WTC11 (cell line): ENCODE measurements at places on chromosomes 2 and 18.

DNA sequence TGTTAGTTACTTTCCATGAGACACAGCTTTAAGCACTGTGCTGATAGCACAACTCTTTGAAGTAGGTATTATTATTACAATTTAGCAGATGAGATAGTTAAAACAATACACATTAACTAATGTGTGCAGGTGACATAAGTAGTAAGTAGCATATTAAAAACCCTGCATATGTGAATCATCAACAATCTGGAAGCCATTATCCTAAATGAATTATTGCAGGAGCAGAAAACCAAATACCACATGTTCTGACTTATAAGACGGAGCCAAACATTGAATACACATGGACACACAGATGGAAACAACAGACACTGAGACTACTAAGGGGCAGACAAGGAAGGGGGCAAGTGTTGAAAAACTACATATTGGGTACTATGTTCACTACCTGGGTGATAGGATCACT, 300.3 kb upstream of the GULP1 start:
- no peak for DNase-seq
- no peaks in the 10 kb centered on the region for H3K27me3 ChIP-seq
- no peaks in the 10 kb centered on the region for H3K36me3 ChIP-seq
- peak overlapping the region; percentile 30 for H3K27ac ChIP-seq
- peaks cover 89% of the 10 kb centered on the region for H3K4me1 ChIP-seq

- no peak for DNase-seq
- peaks cover 23% of the 10 kb centered on the region for H3K4me1 ChIP-seq
- H3K36me3 ChIP-seq, result no peaks in the 10 kb centered on the region
- no peaks in the 10 kb centered on the region for H3K27me3 ChIP-seq
- H3K27ac ChIP-seq, result peak overlapping the region; percentile 50; the same call in 1 of the 2 replicates
These were observed 31.7 kb upstream of the ASPRV1 start for GRCh38 chr2:69993048-69993565.

DNA sequence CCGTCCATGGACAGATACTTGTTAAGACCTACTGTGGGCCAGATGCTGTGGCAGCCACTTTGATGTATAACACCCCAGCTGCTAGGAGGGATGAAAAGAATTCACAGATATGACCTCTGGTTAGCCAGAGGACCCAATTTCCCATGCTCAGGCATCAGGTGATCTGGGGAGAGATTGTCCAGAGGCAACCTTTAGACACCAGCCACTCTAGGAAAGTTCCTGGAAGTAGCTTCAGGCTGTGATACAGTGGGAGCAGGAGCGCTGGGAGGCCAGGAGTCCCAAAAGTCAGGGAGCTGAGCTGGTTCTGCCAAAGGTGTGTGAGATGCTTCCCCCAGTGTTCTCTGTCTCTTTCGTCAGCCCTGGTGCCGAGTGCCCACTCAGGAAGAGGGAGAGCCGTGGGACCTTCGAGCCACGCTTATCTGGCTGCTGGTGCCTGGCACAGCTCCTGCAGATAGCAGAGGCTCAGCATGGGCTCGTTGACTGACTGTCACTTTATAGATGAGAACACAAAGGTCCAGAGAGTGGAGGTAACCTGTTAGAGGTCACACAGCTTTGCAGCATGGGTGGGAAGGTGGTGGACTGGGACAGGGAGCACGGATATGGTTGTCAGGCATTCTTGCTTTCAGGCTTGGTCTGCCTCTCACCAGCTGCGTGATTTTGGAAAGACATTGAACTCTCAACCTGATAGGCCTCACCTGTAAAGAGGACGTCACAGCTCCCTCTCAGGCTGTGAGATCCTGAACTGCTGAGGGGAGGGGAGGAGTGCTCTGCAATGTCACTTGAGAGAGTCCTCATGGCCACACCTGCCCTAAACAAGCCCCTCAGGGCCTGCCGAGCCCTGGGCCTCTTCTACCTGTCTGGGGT, 7.8 kb upstream of the RALB start:
- H3K4me1 ChIP-seq, result peaks cover 35% of the 10 kb centered on the region
- no peak overlapping the region for H3K4me3 ChIP-seq
- DNase-seq, result no peak
- H3K27me3 ChIP-seq, result peaks cover 24% of the 10 kb centered on the region
- no peaks in the 10 kb centered on the region for H3K36me3 ChIP-seq
- H3K27ac ChIP-seq, result no peak overlapping the region

- H3K27ac ChIP-seq, result no peak overlapping the region
- no peak overlapping the region for H3K4me3 ChIP-seq
- no peaks in the 10 kb centered on the region for H3K27me3 ChIP-seq
- peaks cover 67% of the 10 kb centered on the region for H3K36me3 ChIP-seq
- no peak for DNase-seq
- H3K4me1 ChIP-seq, result no peaks in the 10 kb centered on the region
These were observed 32.4 kb downstream of the NPC1 start for GRCh38 chr18:23553887-23554286.

DNA sequence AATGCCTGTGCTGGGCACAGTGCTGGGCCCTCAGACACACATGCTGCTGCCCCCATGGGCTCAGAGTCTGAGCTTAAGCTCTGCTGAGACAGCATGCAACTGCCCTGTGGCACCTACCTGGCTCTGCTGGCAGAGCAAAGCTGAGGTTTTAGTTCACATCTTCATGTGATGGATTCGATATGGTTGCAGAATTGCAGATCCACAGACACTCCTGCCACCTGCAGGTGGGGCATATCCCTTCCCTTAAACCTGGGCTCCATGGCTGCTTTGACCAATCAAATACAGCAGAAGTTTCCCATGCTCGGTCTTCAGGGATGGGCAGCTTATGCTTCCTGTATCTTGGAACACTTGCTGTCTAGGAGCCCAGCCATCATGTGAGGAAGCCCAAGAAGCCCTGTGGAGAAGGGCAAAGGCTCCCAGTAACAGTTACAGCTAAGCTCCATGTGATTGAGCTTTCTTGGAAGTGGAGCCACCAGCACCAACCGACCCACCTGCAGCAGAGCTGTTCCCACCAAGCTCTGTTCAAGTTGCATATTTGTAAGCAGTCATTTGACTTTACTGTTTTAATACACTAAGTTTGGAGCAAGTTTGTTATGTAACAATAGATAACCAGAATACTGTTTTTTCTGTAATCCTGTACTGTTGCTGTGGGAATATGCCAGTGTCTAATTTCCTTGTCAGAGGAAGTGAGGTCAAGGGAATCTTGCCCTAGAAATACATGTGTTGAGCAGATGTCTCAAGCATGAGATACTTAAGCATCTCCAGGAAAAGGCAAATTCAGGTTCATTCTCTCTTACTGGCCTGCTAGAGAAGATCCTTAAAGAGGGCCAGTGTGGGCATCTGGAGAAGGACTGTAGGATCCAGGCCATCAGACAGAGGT, 79.3 kb downstream of the SH3RF3 start:
- no peak overlapping the region for H3K27ac ChIP-seq
- DNase-seq, result peak; percentile 25
- H3K36me3 ChIP-seq, result no peaks in the 10 kb centered on the region
- no peak overlapping the region for H3K4me3 ChIP-seq

DNA sequence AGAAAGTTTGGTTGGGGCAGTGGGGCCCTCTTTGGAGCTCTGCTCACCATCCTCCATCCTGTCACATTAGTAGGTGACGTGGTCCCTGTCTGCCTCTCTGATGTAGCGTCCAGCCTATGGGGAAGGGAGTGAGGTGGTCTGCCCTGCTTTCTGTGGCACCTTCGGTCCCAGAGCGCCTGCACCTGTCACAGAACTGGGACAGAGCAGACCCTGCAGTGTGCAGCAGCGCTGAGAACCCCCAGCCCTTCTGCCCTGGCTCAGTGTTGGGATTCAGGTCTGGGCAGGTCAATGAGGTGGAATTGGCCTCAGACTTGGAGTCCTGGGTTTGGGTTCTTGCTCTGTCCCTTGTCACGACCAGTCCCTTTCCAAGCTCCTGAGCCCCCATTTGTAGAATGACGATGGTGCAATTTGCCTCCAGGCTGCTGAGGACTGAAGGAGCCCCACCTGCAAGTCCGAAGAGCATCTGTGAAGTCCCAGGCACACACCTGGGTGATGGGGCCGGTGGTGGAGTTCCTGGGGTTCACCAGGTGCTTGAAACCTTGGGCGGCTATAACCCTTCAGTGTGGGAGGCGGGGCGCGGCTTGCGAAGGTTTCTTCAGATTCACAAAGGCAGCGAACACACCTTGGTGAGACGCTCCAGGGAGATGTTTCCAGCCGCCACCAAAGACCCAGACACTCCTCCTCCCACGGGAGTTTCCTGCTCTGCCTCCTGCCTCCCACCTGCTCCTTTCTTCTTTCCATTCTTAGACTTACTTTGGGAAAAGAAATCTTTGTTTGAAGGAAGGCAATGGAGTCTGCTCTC, 265.4 kb upstream of the HDAC4 start:
- no peak for DNase-seq
- peaks cover 11% of the 10 kb centered on the region for H3K4me1 ChIP-seq
- no peaks in the 10 kb centered on the region for H3K36me3 ChIP-seq
- H3K27ac ChIP-seq, result no peak overlapping the region

- 0 out of 2 replicates have a peak, but pooled peaks cover 2% of the 10 kb centered on the region for H3K36me3 ChIP-seq
- no peaks in the 10 kb centered on the region for H3K4me1 ChIP-seq
- no peak overlapping the region for H3K4me3 ChIP-seq
- DNase-seq, result no peak
- H3K27ac ChIP-seq, result no peak overlapping the region
These were observed 95.3 kb downstream of the DOK6 start for GRCh38 chr18:69495841-69496533.

DNA sequence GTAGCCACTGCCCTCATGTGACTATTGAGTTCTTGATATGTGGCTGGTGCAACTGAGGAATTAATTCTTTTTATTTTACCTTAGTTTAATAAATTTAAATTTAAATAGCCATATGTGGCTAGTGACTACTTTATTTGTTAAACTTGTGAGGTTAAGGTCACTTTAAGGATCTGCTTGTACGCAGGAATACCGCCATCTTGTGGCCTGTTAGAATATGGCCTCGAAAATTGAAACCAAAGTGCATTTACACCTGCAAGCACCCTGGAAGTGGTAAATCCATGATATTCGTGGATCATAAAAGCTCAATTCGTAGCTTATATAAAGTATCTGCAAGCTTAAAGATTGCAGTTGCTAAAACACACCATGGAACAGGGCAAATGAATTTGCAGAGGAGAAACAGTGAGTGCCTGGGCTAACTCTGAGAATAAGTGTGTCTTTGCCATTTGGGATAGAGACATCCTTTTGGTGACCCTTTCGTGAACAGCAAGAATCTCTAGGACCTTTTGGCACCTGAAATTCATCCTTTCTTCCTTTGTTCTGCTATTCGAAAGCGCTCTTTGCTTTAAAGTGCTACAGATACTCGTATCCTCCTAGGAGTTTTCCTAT, 59.9 kb upstream of the REG3A start:
- peak; percentile 56 for DNase-seq
- no peaks in the 10 kb centered on the region; the same call in 1 of the 2 replicates for H3K27me3 ChIP-seq
- H3K4me3 ChIP-seq, result no peak overlapping the region
- 0 out of 2 replicates have a peak, but pooled peaks cover 3% of the 10 kb centered on the region for H3K4me1 ChIP-seq
- H3K36me3 ChIP-seq, result peaks cover 29% of the 10 kb centered on the region

- peak overlapping the region; percentile 34; the same call in 1 of the 2 replicates for H3K27ac ChIP-seq
- DNase-seq, result peak; percentile 21
- no peaks in the 10 kb centered on the region for H3K36me3 ChIP-seq
- no peaks in the 10 kb centered on the region for H3K27me3 ChIP-seq
- H3K4me3 ChIP-seq, result no peak overlapping the region; the same call in 1 of the 2 replicates
- H3K4me1 ChIP-seq, result peaks cover 26% of the 10 kb centered on the region
These were observed 12.3 kb downstream of the TRPM8 start for GRCh38 chr2:233929352-233930022.
